ENCODE measurements at places on chromosomes 6 and 20.

DNA sequence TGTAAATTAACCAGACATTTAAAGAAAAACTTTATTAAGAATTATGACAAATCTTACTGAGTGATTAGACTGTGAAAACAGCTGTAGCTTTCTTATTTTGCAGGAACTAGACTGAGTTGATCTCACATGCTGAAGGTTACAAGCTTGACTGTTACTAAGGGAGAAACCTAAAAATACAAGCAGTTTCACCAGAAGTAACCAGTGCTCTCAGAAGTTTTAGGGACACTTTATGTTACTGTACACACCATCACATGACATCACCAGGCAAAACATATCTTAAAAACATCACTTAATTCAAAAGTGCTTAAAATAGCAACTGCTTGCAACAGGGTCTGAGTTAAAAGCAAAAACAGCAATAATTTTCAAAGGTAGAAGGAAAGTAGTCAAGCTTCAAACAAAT is 5.4 kb downstream of the FBXO30 start:
- no peak for DNase-seq

DNA sequence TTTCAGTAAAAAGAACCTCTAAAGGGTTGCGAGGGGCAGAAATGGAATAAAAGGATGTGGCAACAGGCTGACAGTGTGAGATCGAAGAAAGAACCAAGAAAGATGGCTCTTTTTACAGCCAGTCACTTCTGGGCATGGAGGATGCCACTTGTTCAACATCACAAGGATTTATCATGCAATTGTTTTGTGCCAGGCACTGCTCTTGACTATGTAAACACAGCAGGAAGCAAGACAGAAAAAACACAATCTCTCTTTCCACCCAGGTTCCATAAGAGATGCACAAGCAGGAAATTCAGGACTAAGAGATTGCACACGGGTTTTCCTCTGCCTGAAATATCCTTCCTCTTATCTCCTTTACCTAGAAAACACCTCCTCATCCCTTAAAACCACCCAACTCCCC is 38.0 kb downstream of the FOXA2 start:
- DNase-seq, result no peak

DNA sequence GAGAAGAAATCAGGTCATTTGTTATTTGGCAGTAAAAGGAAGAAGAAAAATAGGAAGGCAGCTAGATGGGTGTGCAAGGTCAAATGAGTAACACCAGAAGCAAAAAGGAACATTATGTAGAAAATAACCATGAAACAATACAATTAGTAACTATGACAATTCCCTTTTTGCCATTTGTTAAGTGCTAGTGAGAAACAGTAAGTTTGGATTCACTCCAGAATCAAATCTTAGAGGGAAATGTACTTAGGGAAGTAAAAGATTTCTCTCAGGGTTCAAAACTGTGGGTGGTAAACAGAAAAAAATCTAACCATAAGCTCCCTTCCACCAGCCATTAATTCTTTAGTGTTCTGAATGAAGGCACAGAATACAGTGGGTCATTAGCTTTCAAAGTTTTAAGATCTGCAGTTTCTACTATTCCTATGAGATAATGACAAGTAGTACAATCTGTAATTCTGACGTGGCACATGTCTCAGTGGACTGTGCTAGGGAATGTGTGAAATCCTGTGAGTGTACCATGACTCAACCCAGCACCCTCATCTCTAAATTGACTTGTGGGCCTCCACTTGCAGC is 17.1 kb downstream of the REPS1 start:
- DNase-seq, result no peak

DNA sequence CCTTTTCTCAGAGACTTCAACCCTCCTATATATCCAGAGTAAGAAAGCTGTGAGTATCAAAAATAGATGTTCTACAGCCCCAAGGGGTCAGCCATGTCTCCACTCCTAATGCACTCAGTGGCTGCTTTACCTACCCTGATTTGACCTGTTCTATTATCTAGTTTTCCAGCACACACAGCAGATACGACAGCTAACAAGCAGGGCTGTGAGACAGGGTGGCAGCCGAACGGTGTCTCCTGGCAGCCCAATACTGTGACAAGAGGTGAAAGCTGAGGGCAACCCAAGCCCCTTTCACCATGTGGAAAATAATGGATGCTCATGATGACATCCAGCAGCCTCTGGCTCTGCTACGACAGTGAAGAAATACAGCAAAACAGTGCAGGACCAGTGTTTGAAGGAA is 67.9 kb downstream of the KIF13A start:
- DNase-seq, result no peak

GRCh38 chr6:166433096-166433495 is 50.4 kb upstream of the MPC1 start:
- no peak for DNase-seq

- no peak for DNase-seq
Measured at GRCh38 chr20:36121981-36122930, 32.3 kb upstream of the EPB41L1 start.

- no peak for DNase-seq
Measured at GRCh38 chr6:11428371-11428770, 109.2 kb upstream of the TMEM170B start.

DNA sequence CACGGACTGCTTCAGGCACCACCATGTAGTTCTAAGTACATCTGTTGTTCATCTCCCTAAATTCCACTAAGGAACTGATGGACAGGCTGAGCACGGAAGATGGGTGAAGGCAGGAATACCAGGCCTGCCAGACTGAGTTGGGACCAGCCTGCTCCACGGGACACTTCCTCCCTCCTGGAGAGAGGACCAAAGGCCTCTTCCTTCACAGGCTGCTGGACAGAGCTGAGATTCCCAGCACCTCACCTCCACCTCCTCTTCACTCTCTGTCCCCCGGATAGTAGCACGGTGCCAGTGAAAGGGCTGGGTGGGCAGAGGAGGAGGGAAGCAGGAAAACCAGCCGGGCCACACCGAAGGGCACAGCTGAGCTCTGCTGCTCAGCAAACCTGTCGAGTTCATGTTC is 22.9 kb upstream of the TCFL5 start:
- DNase-seq, result no peak

DNA sequence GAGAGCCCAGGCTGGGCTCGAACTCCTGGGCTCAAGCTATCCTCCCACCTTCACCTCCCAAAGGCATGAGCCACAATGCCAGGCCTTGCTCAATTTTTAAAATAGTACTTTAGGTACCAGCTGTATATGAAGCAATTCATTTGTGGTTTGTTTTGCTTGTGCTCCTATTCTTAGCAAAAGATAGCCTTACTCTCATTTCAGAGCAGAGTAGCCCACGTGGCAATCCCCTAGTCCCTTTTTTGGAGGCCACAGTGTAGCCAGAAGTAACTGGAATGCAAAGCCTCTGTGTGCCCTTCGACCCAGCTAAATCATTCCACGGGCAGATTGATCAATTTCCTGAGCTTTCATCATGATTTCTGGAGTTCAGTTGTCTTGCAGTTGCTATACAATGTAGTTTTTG is 372.2 kb downstream of the NRN1 start:
- DNase-seq, result no peak

Measured in central memory CD4-positive, alpha-beta T cell (primary cell).